ENCODE measurements at places on chromosomes 6 and 20. TPM values are rescaled to one million over a fixed set of nuclear protein-coding genes. Genes with fewer than 3 reads are reported as not detected.
A peak's percentile ranks its signal among the peaks of the same experiment; 100 is the strongest.

The CST5 gene
- not detected for total RNA-seq

The ETV7 gene
- not detected for total RNA-seq

The TOX2 gene
- 11.0 TPM for total RNA-seq

The WFDC8 gene
- total RNA-seq, result not detected

The MTHFD1L gene
- 35.9 TPM for total RNA-seq

The WFDC2 gene
- total RNA-seq, result 4.8 TPM

The IRF4 gene
- 0.37 TPM for total RNA-seq

The ANKRD66 gene
- total RNA-seq, result not detected

The RIMS4 gene
- 96.1 TPM for total RNA-seq

The PRDM13 gene
- 13.9 TPM for total RNA-seq

The ARFGEF2 gene
- 30.2 TPM for total RNA-seq

The SSR1 gene
- 113 TPM for total RNA-seq

The ERVFRD-1 gene
- not detected for total RNA-seq

The NFATC2 gene
- not detected for total RNA-seq

The DAAM2 gene
- 0.59 TPM for total RNA-seq

DNA sequence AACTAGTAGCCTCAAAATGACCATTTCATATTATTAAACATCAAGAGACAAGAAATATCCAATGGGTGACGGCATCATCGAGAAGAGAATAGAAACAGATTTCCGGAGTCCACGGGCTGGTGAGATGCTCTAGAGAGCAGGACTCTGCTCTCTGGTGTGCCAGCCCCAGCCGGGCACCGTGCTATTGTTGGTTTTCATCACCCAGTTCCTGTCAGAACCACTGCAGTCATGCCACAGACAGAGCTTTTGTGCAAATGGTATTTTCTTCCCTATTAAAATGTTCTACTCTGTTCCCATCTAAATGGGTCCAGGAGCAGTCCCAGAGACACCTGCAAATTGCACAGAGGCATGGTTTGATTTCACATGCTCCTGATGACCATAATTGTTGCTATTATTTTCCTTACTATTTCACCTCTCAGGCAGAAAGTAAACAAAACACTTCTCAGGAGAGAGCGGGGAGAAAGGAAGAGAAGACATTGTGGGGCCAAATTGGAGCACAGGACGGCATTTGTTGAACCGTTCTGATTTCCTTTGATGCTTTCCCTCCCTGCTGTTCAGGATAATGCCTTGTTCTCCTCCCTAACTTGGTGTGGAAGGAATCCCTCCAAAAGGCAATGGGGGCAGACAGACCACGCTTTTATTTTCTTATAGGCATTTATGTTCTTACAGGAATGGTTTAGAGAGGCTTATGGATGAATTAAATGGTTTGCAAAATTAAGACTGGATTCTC, 11.4 kb upstream of the RAMACL start:
- no peak for DNase-seq

GRCh38 chr20:11849976-11850670, 67.6 kb upstream of the BTBD3 start:
- DNase-seq, result no peak

DNA sequence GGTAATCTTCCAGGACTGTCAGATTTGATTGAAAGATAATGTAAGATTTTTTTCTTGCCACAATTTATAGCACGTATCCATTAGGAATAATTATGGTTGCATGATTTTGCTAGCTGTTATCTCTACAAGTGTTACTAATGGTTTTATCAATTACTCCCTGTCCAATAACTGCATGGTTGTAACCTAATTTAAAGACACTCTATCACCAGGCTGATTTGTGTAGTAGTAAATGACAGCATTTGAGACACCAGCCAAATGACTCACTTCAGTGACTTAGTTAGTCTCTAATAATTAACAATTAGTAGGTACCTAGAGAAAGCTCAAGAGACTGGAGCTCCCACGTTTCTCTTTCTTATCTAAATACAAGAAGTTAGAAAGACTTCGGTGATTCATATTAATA, 453.8 kb upstream of the POU3F2 start:
- no peak for DNase-seq

DNA sequence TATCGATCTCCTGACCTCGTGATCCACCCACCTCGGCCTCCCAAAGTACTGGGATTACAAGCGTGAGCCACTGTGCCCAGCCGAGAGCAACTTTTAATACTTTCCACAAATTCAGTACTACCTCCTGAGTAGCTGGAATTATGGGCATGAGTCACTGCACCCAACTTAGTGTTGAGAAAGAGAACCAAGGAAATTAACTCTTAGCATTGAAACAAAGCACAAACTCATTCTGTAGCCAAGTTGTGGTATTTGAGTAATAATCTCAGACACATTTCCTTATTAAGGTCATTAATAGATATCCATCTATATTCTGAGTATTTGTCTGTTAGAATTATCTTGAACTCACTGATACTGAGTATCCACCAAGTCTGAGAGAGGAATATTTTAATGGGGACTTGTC, 14.3 kb upstream of the ELOVL2 start:
- no peak for DNase-seq

- DNase-seq, result no peak
Observed at GRCh38 chr20:49432550-49432949, 49.9 kb downstream of the KCNB1 start.

DNA sequence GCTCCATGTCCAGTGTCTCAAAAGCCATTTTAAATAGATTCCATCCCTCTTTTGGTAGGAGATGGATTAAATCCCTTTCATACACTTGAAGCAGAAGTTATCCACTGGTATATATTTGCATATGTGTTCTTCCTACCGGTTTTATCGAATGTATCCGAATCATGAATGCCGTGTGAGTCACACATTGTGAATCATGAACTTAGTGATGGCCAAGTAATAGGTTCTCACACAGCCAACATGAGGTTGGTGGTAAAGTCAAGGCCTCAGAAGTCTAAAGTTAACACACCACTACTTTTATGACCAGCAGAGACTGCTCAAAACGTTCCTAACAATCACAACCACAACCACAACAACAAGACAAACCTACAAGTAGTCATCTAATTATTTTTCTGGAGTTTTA, 345.5 kb downstream of the THBS2 start:
- DNase-seq, result no peak

DNA sequence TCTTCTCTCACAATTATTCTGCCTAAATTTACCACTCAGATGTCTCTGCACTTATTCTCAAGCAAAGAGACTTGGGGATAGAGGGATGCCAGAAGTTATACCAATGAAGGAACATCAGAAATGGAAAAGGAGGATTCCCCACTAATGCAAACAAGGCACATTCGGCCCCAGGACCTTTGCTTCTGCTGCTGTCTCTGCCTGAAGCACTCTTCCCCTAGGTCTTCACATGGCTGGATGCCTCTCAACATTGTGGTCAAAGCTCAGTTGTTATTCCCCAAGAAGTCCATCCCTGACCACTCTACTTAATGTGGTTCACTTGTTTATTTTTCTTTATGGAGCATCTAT, 508.7 kb downstream of the DOK5 start:
- DNase-seq, result no peak

DNA sequence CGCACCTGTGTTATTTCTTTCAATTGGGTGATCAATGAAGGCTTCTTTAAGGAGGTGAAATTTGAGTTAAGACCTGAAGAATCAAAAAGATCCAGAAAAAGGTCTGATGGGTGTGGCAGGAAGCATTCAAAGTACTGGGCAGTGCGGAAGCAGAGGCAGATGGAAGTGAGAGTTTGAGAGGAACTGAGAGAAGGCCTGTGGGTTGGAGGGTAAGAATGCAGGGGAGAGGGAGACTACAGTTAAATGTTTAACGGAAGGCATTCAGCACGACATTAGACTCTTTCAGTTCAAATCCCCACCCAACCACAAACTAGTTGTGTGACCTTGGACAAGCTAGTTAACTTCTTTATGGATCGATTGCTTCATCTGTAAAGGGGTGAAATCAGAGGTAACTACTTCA, 50.5 kb upstream of the GCM1 start:
- no peak for DNase-seq

DNA sequence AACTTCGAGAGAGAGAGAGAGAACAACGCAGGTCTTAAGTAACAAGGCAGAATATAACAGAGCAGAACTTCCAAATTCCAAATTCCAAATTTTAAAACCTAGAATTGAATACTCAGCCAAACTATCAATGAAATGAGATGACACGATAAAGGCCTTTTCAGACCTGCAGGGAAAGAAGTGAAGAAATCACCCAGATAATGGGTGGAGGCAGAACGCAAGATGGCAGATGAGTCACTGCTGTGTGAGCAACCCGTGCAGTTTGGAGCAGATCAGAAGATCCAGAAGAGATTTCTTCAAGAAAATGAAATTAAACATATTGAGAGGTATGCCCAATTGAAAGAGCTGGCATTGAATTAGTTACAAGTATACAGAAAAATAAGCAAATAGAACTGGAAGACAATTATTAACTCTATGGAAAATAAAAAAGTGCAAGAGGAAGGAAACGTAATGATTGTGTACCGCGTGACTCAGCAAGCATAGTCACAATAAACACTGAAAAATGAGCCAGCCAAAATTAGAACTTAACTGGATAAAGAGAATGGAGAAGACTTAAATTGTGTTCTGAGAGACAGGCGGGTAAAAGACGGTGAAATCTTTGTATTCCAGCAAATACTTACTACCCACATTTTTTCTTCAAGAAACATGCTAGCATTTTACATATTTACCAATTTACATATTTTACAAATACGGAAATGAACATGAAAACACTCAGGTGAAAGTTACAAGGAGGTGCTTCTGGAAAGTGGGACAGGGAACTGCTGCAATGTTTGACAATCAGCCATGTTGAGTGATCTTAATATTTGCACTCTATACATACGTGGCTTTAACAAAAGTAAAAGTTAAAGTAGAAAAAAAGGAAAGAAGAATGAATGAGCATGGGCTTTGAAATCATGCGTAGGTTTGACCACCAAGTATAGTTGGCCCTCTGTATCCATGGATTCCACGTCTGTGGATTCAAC, 87.9 kb upstream of the CDYL start:
- no peak for DNase-seq

DNA sequence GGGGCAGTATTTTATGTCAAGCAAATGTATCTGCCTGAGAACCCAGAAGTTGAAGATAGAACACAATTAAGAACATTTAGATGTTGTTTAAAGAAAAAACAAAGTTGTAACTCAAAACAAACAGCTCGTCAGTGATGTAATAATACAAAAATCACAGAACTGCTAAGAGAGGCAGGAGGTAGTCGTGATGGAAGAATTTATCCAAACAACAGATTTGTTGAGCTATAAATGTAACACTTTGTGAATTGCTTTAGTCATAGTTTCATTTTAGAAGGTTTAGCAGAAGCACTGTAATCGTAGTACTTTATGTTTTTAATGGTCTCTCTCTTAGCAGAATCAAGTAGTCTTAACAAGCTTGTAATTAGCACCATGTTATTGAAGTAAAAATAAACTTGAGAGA, 73.6 kb downstream of the SCAF8 start:
- DNase-seq, result no peak

- DNase-seq, result no peak
Observed at GRCh38 chr6:7628909-7629308, 38.9 kb downstream of the SNRNP48 start.

DNA sequence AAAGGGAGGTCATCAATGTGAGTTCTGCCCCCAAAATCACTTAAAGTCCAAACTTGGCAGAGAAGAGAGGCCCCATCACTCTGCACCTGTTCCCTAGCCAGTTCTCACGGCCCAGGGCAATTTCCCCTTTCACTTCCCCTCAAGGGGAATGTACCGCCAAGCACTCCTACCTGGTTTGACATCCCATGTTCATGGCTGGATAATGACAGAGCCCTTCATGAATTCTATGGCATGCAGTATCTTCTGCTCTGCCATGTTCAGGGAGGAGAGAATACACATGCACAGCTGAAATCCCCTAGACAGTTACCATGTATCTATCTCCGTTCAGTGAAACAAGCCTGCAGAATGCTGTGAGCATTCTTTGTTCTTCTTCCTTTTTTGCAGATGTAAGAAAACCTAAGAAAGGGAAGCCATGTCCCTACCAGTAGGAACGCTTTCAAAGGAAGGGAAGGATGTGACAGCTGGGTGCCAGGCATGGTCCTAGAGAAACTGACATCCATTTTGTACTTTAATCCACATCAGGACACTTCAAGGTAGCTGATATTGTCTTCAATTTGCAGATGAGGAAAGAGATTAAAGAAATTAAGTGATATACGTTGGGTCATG, 79.8 kb upstream of the ARID1B start:
- DNase-seq, result no peak

GRCh38 chr6:35776364-35777215, at the start of gene CLPSL2:
CLPSL2 (plus strand) TSS chr6:35776598; CDS start chr6:35776619, 21 bp downstream.
- DNase-seq, result peak; percentile 64

- peak; percentile 92 for DNase-seq
Observed at GRCh38 chr6:80338201-80338836, 231.8 kb downstream of the BCKDHB start.

DNA sequence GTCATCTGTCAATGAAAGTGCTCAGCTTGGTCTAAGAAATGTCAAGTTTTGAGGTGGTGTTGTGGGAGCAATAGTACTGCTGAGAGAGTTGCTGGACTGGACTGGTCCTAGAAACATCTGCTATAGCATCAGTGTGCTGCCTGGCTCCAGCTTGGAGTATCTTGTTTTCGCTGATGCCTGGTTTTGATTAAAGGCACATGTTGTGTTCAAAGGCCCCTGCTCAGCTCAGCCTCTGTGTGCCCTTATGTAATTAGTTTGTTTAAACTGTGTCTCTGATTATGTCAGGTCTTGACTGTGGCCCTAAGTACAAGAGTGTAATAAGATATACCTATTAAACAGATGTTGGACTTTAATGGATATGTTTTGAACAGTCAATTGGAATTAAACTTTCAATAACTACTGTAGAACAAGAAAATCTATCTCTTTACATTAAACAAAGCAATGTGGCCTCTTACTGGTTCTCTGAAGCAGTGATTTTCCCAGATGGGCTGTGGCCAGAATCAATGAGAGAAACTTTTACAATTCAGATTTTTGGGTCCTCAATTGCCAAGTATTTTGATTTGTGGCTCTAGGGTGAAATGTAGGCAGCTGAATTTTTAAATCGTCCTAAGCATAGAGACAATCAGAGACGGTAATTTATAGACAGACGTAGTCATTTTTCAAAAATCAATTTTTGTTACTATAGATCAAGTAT, 668.2 kb downstream of the DHX35 start:
- no peak for DNase-seq

- DNase-seq, result no peak
Observed at GRCh38 chr20:15594158-15594695, 979.0 kb downstream of the KIF16B start.

- DNase-seq, result no peak
Observed at GRCh38 chr6:9458424-9458823, 956.5 kb downstream of the TFAP2A start.

DNA sequence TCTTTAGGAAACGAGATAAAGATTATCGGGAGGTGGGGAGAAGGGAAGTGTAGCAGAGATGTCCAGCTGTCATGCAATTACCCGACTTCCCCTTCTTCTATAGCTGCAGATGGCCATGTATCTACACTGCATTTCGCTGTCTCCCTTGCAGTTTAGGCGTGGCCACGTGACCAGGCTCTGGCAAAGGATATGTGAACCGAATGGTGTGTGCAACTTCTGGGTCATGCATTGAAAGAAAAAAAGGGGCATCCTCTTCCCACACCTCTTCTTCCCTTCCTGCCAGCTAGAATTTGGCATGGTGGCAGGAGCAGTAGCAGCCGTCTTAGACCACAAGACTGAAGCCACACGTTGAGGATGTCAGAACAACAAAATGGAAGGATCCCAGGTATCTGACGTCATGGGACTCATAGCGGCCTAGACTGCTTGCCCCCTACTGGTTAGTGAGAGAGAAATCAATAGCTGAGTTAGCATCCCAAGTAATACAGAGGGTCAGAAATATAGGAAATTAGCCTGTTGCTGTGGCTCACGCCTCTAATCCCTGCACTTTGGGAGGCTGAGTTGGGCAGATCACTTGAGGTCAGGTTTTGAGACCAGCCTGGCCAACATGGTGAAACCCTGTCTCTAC, 32.8 kb downstream of the TCF15 start:
- peak; percentile 28 for DNase-seq

Data from glutamatergic neuron (in vitro differentiated cells).